DMS53 (cell line): ENCODE measurements at places on chromosomes 3 and 15.
A peak's percentile ranks its signal among the peaks of the same experiment; 100 is the strongest.

DNA sequence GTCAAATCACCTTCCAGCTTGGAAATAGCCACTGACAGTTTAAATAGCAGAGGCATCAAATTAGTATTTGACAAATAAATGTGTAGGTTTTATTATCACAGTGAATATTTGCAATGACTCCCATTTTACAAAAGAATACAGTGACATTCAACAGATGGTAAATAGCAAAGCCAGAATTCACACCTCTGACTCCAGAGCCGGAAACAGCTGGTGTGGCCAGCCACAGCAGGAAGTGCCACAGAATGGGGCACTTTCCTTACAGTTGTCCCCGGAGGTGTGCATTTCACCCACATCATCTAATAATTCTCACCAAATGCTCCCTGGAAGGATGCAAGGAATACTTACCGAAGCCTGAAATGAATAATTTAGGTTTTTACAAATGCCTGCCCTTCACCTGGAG is 295.7 kb upstream of the WNT5A start:
- DNase-seq: no peak

DNA sequence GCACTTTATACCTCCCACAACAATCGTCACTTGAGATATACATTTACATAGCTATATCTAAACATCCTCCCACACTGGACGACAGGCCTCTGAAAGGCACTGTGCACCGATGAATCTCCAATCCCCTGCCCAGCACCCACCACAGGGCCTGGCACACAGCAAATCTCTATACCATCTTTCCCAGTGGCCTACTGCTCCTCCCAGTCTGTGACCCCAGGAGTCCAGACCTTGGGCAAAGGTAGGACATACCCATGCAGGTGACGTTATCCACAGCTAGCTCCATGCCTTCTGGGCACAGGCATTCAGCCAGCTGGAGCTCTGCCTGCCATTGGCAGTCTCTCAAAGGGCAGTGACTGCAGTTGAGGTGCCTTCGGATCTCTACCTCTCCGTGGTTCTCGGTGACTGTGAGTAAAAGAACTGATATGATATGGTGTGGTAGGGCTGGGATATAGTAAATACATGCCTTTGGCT is 5.8 kb downstream of the LTK start:
- DNase-seq: no peak

GRCh38 chr15:93762036-93762435 is 469.3 kb upstream of the MCTP2 start:
- no peak for DNase-seq

GRCh38 chr3:26100176-26100575 is 310.3 kb downstream of the OXSM start:
- no peak for DNase-seq

- no peak for DNase-seq
Observed at GRCh38 chr3:186095561-186096081, 13.3 kb downstream of the ETV5 start.

DNA sequence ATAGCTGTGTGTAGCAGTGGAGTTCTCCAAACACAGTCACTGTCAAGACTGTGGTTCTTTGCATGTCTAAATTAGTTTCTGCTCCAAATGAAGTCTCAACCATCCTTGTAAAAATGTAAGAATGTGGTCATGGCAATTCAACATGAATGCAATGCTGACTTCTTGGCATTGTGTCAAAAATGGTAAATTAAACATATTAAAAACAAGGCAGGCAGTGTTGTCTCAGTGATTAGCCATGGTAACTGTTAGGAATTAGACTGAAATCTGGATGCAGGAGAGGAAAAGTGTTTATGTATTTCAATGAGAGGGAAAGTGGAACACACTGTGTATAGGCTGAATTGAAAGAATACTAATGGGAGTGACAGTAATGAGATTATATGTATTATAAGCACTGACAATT is 597.2 kb downstream of the EDEM1 start:
- no peak for DNase-seq

DNA sequence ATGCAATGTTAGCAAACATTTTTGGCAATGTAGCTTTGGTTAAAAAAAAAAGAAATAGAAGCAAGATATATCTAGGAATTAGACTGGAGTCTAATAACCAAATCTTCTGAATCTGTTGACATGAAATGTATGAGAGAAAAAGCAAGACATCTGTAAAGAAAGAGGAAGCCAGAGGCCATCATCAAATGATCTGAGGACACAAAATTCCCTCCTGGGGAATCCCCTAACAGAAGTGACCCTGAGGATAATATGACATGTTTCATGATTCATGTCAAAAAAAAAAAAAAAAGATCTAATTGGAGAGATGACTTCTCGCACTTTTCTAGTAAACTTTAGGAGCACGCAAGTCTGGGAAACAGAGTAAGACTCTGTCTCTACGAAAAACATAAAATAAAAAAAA is 70.9 kb downstream of the IMPG2 start:
- no peak for DNase-seq

DNA sequence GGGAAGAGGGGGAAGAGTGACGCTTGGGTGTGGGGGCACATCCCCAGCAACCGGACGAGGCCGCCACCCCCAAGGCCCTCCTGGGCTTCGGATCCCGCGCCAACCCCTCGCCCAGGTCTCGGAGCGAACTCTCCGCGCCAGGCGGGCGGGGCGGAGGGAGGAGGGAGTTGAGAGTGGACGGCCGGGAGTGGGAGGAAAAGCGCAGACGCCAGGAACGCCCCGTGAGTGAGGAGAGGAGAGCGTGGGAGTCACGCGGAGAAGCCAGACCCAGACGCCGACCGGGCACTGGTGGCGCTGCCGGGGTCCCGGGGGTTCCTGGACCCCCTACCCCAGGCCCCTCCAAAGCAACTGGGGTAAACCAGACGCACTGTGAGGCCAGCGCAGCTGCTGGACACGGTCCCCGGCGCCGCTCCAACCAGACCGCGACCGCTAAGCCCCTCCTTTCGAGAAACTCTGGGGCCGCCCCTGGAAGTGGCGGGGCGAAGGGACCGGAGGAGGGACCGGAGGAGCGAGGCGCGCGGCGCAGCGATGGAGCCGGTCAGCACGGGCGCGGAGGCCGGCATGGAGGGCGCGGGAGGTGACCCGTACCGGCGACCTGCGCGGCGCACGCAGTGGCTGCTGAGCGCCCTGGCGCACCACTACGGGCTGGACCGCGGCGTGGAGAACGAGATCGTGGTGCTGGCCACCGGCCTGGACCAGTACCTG is at the start of gene EFCC1:
Gene EFCC1, plus strand, starts transcription at position 204 of the 705 bp plus-strand sequence. Its CDS starts 325 bp downstream, at position 529.
- no peak for DNase-seq

- DNase-seq: no peak
Observed at GRCh38 chr15:67085818-67086636, 20.6 kb downstream of the SMAD3 start.

DNA sequence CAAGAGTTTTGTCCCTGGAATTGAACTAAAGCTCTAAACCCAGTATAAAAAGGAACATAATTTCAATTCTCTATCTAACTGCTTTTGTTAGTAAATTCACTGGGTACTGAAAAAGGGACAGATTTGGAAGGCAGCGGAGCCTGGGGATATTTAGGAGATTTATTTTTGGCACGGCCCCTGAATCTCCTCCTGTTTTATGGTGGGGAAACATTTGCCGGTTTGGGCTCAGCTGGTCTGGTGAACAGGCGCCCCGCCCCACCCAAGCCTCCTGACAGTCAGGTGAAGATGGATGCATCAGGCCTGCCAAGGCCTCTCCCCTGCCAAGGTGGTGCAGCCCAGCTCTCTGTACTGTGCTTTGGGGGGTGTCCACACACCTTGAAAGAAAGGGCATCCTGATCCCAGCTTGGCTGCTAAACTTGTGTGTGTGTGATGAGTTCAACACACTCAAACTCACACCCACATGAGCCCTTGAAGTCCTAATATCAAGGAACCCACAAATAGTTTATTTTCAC is 46.3 kb downstream of the EBLN2 start:
- no peak for DNase-seq

DNA sequence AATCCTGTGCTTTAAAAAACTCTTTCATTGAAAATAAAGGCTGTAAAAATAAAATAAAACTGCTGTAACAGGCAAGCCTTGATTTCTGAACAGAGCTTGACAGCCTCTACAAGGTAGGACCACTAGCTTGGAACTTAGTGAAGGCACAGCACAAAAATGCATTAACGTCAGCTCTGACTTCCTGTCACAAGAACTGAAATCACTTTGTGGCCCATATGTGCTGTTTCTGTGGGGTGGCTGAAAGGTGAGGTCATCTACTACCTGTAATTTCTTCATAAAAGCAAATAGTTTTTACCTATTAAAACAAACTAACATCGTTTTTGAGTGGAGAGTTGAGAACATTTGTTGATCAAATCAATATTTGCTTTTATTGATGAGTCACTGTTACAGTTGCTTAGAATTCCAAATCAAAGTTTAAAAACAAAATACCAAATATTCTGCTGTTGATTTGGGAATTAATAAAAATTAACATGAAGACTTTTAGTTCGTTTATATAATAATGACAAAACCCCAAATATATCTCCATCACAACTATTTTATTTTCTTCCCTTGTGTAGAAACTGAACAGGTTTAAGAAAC is 1034.1 kb downstream of the MCTP2 start:
- DNase-seq: no peak

DNA sequence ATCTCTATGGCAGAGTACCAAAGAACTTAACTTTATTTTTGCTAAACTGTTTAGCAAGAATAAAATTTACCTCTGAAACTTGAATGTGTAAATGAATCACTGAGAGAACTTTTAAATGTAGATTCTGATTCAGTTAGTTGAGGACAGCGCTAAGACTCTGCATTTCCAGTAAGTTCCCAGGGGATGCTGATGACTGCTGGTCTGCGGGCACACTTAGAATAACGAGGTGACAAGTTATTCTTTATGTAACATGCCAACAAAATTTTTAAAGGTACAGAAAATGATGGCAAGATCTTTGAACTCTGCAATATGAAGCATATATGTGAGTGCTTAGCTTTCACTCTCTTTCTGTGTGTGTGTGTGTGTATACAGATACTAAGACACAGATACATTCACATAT is 56.4 kb downstream of the TGFBR2 start:
- no peak for DNase-seq

- peak; percentile 67 for DNase-seq
Observed at GRCh38 chr3:137110392-137110996, 152.7 kb downstream of the IL20RB start.

- DNase-seq: no peak
Observed at GRCh38 chr3:134375582-134376384, 1.5 kb upstream of the AMOTL2 start.

- DNase-seq: no peak
Observed at GRCh38 chr3:170869645-170870593, at the start of gene RPL22L1. Gene RPL22L1 (minus strand): TSS chr3:170870195. CDS start chr3:170870167, 28 bp downstream.

DNA sequence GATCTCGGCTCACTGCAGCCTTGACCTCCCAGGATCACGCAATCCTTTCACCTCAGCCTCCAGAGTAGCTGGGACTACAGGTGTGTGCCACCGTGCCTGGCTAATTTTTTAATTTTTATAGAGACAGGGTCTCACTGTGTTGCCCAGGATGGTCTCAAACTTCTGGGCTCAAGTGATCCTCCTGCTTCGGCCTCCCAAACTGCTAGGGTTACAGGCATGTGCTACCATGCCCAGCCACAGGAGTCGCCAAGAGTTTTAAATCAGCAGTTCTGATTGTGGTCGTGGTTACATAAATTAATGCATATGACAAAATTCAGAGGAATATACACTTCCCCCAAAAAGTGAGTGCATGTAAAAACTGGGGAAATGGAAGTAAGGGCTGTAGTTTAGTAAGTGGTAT is 32.9 kb downstream of the MEGF11 start:
- no peak for DNase-seq

DNA sequence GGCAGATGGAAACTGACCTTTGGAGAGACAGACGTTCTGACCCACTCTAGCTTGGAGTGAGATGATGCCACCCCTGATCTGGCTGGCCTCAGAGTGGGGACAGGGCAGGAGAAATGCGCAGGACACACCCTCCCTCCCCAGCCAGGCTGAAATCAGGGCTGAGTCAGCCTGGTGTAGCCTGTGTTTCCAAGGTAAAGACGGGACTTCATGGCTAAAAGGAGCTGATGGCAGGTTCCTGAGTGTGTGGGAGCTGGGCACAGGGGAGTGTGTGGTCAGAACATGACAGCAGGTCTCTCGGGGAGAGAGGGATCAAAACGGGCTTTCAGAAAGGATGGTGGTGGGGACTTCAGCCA is 14.6 kb upstream of the POLG start:
- DNase-seq: no peak

DNA sequence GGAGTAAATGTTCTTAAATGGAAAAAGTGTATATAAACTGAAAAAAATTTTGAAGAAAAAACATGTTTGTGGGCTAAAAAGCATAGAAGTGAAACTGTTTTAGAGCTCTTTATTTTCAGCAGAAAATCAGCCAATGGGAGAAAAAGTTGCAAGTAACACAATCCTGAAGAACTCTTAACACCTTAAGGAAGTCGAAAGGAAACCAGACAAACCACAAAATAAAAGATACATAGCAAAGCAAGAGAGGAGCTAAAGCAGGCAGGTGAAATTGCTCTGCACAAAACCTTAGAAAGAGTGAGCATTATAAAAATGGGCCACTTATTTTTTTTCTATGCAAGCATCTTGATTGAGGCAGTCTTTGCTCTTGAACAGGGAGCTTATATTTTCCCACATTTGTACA is 300.5 kb downstream of the RAP2B start:
- DNase-seq: no peak

DNA sequence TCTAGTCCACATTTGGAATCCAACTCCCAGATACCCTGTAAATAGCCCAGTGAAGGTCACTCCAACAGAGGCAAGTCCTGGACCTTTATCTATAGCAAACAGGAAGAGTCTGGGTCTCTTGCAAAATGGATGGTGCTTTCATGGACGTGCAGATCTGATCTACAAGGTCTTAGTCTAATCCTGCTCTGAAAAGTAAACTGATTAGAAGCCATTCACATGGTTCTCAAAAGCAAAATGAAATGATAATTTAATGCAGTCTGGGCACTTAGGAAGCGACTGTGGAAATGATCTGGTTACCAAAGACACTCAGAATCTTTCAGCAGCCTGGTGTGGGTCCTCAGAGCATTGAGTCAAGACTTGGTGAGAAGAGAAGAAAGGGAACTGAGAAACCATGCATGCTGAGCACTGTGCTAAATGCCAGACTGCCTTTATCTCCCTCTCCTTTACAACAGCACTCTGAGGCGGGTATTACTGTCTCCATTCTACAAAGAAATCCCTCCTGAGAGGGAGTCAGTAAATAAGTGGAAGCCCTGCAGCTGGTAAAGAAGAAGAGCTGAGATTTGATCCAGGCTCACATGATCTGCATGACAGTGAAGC is 29.0 kb downstream of the AQP9 start:
- DNase-seq: no peak

- DNase-seq: no peak
Observed at GRCh38 chr3:129360705-129361460, 67.6 kb downstream of the EFCAB12 start.
